ENCODE measurements at places on chromosomes 5 and 9.

DNA sequence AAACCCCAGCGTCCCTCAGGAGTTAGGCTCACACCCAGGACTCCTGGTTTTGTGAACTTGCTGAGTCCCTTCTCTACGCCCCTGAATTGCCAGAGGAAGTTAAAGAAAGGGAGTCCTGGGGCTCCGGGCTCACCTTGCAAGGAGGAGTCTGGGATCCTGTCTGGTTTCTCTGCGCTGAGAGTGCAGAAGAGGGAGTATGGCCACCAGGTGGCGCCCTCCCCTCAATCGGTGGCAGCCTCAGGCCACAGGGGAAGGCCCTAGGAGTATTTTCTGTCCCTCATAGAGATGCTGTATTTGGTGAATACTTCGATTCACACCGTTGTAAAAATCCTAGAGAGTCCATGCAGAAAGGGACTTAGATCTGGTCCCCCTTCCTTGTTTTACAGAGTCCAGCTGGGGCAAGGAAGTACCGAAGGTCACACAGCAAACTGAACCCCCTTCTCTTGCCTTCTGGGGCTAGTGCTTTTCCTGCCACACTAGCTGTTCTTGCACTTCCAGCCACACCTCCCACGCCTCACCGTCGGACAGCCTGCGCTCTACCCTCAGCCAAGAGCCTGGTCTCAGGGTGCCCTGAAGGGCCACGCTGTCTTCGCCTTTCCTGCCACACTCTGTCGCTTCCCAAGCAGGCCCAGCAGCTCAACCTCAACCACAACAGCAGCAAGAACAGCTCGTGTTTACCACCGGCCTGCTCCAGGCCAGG, 10.2 kb downstream of the HAND1 start:
- peak; percentile 53 for DNase-seq

- DNase-seq, result no peak
Measured at GRCh38 chr5:39501397-39501796, 76.6 kb upstream of the DAB2 start.

- no peak for DNase-seq
Measured at GRCh38 chr5:10019236-10019635, 230.5 kb downstream of the ATPSCKMT start.

DNA sequence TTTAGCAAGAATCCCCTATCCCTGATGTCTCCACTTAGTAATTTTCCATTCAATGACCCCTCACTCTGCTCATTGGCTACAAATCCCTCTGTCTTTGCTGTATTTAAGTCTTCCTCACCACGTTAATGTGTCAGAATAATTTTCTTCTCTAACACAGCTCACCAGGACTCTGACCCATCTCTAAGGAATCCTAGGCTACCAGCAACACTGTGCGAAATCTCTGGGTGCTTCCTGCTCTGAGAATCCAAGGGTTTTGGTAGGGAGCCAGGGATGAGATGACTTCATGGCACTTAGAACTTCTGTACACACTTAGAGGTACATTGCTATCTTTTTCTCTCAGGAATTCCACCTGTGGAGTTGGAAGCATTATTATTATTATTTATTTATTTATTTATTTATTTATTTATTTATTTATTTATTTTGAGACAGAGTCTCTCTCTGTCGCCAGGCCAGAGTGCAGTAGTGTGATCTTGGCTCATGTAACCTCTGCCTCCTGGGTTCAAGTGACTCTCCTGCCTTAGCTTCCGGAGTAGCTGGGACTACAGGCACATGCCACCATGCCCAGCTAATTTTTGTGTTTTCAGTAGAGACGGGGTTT, 53.5 kb downstream of the FOXI1 start:
- peak; percentile 87 for DNase-seq

DNA sequence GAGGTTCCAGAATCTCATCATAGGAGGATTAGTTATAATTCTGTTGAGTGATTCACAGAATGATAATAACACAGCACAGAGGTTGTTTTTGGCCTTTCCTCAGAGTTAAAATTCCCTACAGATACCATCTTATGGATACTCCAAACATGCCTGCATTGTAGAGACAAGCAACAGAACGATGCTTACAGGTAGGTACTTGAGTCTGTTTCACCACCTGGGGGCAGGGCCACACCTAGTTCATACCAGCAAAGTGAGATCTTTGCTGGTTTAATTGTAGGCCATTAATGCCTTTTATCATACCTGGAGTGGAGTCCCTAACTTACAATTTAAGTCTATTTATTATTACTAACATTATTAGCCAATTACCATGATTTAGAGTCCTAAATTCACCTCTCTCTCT, 416.5 kb upstream of the TLE4 start:
- no peak for DNase-seq

Data from SW 1271 (cell line).